ENCODE measurements at places on chromosomes 11 and 22.

- no peak for DNase-seq
Measured at GRCh38 chr11:125156346-125157117, 8.0 kb upstream of the PKNOX2 start.

DNA sequence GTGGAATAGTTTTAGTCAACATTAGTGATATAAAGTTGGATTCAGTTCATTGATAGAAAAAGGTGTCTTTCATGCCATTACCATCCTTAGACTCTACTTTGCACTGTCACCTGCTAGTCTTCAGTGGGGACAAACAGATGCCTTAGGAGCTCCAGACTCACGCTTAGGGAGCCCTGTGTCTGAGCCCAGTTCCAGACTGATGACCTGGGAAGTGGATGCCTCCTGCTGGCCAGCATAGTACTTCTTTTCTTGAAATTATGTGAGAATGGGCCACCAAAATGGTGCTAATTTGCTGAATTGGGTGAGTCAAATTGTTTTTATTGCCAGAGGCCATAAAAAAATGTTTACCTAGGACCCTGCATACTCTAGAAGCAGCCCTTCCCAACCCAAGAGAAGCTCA is 53.9 kb downstream of the NOX4 start:
- no peak for DNase-seq

GRCh38 chr22:46070803-46071450 is 79.4 kb upstream of the PPARA start:
- DNase-seq, result no peak

- no peak for DNase-seq
Measured at GRCh38 chr11:86748296-86748695, 52.0 kb upstream of the PRSS23 start.

DNA sequence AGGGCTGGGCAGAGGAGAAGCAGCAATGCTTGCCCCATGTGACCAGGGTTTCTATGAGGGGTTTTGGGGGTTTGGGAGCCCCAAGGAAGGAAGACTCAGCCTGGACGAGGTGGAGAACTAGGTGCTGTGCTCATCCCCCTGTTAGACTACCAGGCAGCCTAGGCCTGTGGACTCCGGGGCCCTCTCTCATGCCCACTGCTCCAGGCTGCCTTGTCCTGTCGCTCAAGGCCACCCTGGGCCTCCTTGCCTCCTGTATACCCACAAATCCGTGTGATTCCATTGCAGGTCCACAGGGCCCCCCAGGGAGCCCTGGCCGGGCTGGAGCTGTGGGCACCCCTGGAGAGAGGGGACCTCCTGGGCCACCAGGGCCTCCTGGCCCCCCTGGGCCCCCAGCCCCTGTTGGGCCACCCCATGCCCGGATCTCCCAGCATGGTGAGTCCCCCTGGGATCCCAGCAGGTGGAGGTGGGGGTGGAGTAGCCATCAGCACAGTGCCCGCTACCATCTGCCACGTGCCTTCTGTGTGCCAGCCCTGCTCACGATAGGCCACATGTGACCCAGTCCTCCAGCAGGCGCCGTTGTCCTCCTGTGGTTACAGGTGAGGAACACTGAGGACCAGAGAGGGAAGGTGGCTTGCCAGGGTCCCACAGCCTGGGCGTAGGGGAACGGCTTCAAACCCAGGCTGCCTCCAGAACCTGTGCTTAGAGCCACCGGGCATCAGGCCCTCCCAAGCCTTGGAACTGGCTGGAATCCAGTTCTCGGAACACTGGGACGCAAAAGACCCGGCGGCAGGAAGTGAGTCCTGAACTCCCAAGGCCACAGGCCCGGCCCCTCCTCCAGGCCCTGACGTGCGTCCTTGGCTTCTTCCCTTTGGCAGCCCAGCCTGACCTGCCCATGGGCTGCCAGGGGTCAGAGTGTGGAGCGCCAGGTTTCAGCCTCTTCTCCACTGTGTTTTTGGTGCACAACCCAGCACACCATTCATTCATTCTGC is 26.6 kb downstream of the EMID1 start:
- no peak for DNase-seq

GRCh38 chr11:45543808-45544422 is 121.5 kb downstream of the CHST1 start:
- DNase-seq, result peak; percentile 25

GRCh38 chr11:83115026-83115425 is 41.9 kb upstream of the PCF11 start:
- DNase-seq, result no peak

- no peak for DNase-seq
Measured at GRCh38 chr11:92976681-92977080, 7.2 kb downstream of the MTNR1B start.

GRCh38 chr11:66478729-66479393 is 1.4 kb upstream of the DPP3 start:
- peak; percentile 44 for DNase-seq

- DNase-seq, result no peak
Measured at GRCh38 chr11:125591649-125592304, 875 bp upstream of the STT3A start.

- no peak for DNase-seq
Measured at GRCh38 chr11:130181295-130182272, 22.0 kb downstream of the ST14 start.

DNA sequence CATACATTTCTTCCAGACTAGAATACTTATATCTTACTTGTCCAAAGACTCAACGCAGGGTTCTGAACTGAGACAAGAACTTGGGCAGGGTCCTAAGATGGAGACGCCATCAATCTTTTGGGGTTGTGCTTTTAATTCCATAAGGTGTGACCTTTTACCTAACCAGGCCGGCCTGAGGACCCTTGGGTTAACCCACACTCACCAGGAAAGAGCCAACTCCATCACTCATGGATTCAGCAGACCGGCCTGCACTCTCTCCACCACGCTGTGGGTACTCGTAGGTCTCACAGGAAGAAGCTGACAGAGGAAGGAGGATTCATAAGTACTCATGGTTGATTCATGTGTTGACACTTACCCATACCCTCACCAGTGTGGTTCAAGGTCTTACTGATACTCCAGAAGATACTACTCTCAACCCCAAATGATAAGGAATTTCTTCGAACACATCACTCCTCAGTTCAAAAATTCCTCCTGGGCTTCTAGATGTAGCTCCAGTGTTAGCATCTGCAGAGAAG is 36.2 kb downstream of the USP35 start:
- no peak for DNase-seq

DNA sequence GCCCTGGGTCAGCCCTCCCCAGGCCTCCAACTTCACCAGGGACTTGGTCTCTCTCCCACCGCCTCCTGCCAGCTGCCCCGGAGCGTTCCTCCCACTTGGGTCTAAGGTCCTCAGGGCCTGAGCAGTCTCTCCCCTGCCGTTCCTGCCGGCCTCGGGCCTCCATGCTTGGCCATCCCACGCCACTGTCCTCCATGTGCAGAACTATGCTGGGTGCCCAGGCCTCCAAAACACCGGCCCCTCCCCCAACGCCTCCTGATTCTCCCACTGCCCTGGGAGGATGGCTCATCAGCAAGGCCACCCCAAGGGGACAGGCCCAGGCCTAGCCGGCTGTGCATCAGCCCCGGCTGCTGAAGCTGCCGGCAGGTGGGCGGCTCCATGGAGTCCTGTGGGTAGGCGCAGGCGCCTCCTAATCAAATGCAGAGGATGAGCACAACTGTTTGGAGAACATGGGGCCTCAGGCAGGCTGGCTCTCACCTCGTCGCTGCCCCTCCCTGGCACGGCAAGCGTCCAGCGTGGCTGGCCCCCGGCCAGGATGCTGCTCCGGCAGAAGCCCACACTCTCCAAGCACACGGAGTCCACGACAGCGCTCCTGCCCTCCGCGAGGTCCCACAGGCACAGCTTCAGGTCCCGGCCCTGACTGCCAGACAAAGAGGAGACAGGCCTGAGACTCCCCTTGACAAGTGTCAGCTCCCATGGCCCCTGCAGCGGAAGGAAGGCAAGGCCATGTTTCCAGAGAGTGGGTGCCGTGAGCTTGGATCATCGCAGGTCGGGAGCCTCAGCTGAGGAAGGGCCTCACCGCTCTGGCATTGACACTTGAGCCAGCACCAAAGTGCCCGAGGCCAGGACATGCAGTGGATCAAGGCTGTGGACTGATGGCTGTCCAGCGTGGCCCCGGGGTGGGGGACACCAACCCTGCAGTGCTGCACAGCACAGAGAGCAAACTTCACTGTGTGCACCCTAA is 42.6 kb downstream of the GNB1L start:
- DNase-seq, result no peak

DNA sequence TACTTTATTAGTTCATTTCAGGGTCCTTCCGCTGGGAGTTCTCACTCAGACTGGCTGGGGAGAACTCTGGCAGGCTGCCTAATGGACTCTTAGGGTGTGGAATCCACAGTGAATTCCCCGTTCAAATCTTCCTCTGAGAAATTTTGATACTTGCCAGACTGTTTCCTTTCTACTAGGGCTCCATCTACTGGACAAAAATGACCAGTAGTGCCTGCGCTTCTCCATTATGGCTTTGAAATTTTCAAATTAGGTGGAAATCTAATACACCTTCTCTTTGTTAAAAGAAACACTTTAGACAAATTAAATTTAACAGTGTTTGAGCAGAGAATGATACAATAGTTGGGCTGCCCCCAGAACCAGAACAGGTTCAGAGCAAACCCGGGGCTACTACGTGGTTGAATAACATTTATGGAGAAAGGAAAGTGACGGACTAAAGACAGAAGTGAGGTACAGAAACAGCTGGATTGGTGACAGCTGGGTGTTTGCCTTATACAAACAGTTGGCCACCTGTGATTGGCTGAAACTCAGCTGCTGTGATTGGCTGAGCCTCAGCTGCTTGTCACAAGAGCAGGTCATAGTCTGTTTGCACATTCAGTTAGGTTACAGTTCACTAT is 52.9 kb upstream of the FDX1 start:
- peak; percentile 68 for DNase-seq

DNA sequence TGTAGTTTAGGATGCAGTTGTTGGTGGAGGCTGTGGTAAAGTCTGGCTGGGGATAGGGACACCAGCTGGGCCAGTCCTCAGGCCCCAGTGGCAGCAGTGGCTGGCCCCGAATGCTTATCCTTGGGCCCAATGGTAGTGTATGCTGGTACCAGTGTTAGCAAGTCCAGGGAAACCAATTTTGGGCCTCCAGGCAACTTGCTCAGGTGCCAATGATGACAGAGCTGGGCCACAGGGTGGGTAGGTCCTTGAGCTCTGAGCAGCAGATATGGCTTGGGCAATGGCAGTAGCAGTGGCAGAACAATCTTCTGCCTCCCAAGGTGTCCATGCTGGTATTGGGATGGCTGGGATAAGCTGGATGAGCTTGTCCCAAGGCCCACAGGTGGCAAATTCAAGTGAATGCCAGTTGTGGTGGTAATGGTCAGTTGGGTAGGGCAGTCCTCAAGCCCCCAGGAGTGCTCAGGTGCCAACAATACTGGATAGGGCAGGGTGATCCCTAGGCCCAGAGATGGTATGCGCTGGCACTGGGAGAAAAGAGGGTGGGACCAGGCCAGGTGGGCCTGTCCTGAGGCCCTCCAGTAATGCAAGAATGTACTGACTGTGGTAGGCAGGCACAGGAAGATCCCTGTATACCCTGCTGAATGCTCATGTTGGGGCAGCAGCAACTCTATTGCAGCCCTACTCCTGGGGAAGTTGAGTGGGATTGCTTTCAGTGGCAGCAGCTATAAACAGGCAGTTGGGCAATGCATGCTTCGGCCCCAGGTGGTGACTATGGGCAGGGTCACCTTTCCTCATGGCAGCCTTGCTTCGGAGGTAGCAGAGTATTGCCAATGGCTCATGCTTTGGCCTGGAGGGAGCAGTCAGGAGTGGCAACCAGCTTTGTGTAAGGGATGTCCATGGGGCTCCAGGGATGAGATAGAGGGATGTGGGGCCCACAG is 54.7 kb downstream of the KCNQ1OT1 start:
- DNase-seq, result no peak
